ENCODE measurements at places on chromosomes 6 and 20.
A peak's percentile ranks its signal among the peaks of the same experiment; 100 is the strongest.

- no peaks in the 10 kb centered on the region for H3K36me3 ChIP-seq
- no peak overlapping the region for H3K27ac ChIP-seq
- no peak overlapping the region for H3K4me3 ChIP-seq
- H3K4me1 ChIP-seq: no peaks in the 10 kb centered on the region
Measured at GRCh38 chr20:34794006-34794585, 31.4 kb downstream of the NCOA6 start.

- H3K4me3 ChIP-seq: no peak overlapping the region
- no peaks in the 10 kb centered on the region for H3K4me1 ChIP-seq
- H3K27me3 ChIP-seq: no peaks in the 10 kb centered on the region
- no peak overlapping the region for H3K27ac ChIP-seq
- DNase-seq: no peak
Measured at GRCh38 chr20:37498066-37498665, 22.9 kb upstream of the NNAT start.

- H3K4me3 ChIP-seq: no peak overlapping the region
- H3K4me1 ChIP-seq: peaks cover 10% of the 10 kb centered on the region
- no peaks in the 10 kb centered on the region for H3K36me3 ChIP-seq
- DNase-seq: peak; percentile 84
Measured at GRCh38 chr6:43436577-43437282, 9.4 kb downstream of the ABCC10 start.

- H3K4me1 ChIP-seq: no peaks in the 10 kb centered on the region
- no peaks in the 10 kb centered on the region for H3K27me3 ChIP-seq
- no peaks in the 10 kb centered on the region for H3K36me3 ChIP-seq
- no peak overlapping the region for H3K4me3 ChIP-seq
- peak; percentile 14 for DNase-seq
- H3K27ac ChIP-seq: peak overlapping the region; percentile 47
Measured at GRCh38 chr6:157905590-157906342, 75.9 kb upstream of the SYNJ2 start.

- no peaks in the 10 kb centered on the region for H3K36me3 ChIP-seq
- peak; percentile 35 for DNase-seq
- no peaks in the 10 kb centered on the region for H3K4me1 ChIP-seq
- no peak overlapping the region for H3K4me3 ChIP-seq
- no peak overlapping the region for H3K27ac ChIP-seq
- no peaks in the 10 kb centered on the region for H3K27me3 ChIP-seq
Measured at GRCh38 chr6:95431637-95432228, 145.6 kb upstream of the MANEA start.

- peaks cover 2% of the 10 kb centered on the region for H3K27me3 ChIP-seq
- no peak overlapping the region for H3K27ac ChIP-seq
- DNase-seq: no peak
- no peak overlapping the region for H3K4me3 ChIP-seq
- H3K4me1 ChIP-seq: no peaks in the 10 kb centered on the region
Measured at GRCh38 chr6:168071620-168072019, 7.4 kb downstream of the FRMD1 start.

DNA sequence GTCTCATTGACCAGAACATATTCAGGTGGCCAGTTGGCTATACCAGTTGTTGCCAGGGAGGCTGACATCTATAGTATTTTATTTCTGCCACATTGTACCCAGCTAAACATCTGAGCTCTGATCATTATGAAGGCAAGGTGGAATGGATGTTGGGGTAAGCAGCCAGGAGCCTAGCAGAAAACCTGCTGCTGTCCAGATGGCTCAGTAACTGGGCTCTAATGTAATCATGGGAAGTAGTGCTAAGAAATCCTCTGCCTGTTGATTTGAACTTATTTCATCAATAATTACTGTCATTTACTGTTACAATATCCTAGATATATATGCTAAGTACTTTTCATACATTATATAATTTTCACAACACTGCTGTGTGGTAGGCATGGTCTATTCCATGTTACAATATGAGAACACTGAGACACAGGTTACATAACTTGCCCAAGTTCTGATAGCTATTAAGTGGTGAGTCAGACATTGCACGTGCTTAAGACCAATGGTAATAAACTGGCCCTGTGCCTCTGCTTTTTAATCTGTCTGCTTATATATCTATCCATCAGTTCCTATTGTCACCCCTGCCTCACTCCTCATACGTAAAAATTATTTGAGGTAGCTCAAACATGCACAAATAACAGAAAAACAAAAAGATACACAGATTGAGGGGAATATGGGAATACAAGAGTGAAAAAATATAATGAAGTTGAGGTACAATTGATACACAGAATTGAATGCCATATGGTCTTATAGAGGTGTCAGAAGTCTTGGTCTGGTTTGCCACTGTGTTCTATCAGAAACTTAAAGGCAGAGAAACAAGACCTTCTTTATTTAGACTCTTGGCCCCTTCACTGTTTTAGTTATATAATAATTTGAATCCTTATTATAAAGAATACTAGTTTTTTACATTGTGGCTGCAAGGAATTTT, 25.2 kb downstream of the TBPL1 start:
- DNase-seq: no peak
- no peaks in the 10 kb centered on the region for H3K4me1 ChIP-seq

DNA sequence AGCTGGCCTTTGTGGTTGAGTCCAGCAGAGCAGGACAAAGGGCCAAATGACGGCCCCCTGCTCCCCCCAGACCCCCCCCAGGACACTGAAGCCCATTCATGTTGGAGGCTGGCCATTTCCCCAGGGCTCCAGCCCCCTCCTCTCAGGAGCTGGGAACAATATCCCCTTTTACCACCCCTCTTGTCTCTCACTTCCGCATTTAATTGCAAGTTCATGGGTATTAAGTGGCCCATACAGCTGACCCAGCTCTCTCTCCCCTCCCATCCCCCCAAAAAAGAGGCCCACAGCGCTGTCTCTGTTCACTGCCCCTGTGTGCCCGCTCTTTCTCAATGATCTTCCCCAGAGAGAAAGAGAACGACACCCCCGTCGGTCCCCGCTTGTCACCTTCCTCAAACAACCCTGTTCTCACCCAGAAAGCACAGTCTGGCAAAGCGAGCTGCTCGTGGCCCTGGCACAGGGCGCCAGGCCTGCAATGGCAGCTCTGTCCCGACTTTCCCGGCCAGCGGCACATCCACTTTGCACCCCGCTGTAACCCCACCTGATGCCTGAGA, 30.4 kb downstream of the PREX1 start:
- no peak for DNase-seq
- no peak overlapping the region for H3K27ac ChIP-seq
- no peaks in the 10 kb centered on the region for H3K36me3 ChIP-seq
- H3K4me3 ChIP-seq: no peak overlapping the region
- H3K4me1 ChIP-seq: no peaks in the 10 kb centered on the region
- no peaks in the 10 kb centered on the region for H3K27me3 ChIP-seq

DNA sequence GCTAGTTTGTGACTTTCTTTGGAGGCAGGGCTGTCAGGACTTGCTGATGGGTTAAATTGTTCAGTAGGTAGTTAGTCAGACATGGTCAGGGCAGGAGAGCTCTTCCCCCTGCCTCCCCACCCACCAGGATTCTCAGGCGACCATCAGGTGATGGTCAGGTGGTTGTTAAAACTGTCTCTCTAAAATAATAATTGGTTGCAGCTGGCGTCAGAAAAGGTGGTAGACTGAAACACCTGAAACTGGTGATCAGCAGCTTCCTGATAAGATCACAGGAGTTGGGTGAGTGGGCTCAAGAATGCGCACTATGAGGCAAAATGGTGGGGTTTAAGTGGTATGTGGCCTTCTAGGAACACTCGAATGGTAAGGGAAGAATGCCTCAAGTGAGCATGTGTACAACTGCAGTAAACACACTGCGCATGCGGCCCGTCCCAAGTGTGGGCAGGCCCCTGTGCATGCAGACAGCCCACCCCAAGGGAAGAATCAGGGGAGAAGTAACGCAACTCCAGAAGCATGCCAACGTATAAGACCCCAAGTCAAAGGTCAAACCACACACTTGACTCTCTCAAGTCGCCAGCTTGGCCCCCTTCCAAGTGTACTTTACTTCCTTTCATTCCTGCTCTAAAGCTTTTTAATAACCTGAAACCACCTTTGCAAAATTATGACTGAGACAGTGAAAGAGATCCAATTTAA, 7.9 kb upstream of the BLCAP start:
- H3K4me1 ChIP-seq: no peaks in the 10 kb centered on the region
- H3K27me3 ChIP-seq: no peaks in the 10 kb centered on the region
- no peak for DNase-seq
- no peak overlapping the region for H3K27ac ChIP-seq
- no peak overlapping the region for H3K4me3 ChIP-seq
- H3K36me3 ChIP-seq: no peaks in the 10 kb centered on the region

All from prostate gland (tissue), 2 donors.